ENCODE measurements at places on chromosomes 12 and 14.

GRCh38 chr12:60144395-60144794, 548.6 kb downstream of the SLC16A7 start:
- DNase-seq: no peak

DNA sequence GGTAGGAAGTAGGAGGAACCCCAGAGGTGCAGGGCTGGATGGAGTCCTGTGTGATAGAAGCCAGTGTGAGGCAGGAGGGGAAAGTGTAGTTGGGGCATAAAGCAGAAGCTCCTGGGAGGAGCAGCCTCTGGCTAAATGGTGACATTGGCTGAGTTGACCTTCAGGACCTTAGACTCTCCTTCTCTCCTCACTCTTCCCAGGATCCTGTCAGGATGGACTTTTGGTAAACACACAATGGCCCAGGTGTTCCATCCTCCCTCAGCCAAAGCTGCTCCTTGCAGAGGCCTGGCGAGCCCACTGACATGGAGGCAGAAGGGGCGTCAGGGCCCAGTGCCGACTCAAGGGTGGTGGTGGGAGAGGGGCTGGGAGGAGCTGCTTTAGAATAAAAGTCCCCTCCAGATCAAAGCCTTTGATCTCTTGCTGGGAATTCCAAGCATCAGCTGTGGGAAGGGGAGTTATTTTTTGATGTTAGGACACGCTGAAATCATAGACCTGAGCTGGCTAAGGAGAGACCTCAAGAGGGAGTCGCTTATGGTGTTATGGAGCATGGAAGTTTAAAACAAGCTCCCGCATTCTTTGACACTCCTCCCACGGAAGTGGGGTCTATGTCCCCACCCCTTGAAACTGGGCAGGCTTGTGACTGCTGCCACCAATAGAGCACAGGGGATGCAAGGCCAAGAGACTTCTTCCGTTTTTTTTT, 44.1 kb downstream of the SMIM41 start:
- DNase-seq: no peak

DNA sequence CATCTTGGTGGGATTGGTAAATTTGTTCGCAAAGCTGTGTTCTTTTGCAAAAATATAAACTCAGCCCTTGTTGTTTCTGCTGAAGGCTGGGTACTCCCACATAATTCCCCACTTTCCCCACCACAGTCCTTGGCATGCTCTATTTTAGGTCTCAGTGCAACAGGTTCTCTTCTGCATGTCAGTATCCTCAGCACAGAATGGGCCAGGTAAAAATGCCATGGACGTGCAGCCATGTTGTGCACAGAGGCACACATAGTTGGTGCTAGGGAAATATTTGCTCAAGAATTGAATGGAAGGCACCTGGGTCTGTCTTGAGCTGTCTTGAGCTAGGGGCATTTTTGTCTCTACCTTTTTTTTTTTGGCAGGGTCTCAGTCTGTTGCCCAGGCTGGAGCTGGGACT, 87.8 kb upstream of the LHX5 start:
- DNase-seq: no peak

DNA sequence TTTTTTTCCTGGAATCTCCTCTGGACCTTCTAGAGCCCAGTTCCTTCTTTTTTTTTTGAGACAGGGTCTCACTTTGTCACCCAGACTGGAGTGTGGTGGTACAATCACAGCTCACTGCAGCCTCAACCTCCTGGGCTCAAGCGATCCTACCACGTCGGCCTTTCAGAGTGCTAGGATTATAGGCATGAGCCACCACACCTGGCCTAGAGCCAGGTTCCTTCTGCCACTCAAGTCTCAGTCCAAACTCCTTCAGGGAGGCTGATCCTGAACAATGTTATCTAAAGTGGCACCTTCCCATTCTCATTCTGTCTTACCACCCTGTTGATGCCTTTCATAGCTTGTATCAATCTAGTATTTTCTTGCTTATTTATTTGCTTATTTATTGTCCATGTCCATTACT, 22.3 kb upstream of the ELK3 start:
- peak; percentile 17 for DNase-seq

DNA sequence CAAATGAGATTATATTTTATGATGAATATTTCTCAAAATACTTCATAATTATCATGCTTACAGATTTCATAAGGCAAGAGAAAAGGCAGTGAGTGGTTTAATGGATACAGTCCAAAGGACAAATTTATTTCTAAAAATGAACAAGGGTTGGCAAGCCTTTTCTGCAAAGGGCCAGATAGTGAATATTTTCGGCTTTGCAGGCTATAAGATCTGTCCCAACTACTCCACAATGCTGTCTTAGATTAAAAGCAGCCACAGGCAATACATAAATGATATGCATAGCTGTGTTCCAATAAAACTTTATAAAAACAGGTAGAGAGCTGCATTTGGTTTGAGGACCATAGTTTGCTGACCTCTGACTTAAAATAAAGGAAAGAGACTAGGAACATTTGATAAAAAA, 42.9 kb upstream of the STK38L start:
- no peak for DNase-seq

GRCh38 chr12:42769455-42769854, 179.9 kb upstream of the PRICKLE1 start:
- DNase-seq: no peak

GRCh38 chr14:101451166-101451565, 110.1 kb upstream of the DIO3 start:
- DNase-seq: no peak

Measured in kidney tubule cell (primary cell).